ENCODE measurements at places on chromosomes 16 and 17. TPM values are rescaled to one million over a fixed set of nuclear protein-coding genes. Genes with fewer than 3 reads are reported as not detected.

- H3K36me3 ChIP-seq, result peaks cover 94% of the 10 kb centered on the region
- peak; percentile 60 for DNase-seq
These were observed 38.6 kb downstream of the SYNRG start for GRCh38 chr17:37570527-37571093.

DNA sequence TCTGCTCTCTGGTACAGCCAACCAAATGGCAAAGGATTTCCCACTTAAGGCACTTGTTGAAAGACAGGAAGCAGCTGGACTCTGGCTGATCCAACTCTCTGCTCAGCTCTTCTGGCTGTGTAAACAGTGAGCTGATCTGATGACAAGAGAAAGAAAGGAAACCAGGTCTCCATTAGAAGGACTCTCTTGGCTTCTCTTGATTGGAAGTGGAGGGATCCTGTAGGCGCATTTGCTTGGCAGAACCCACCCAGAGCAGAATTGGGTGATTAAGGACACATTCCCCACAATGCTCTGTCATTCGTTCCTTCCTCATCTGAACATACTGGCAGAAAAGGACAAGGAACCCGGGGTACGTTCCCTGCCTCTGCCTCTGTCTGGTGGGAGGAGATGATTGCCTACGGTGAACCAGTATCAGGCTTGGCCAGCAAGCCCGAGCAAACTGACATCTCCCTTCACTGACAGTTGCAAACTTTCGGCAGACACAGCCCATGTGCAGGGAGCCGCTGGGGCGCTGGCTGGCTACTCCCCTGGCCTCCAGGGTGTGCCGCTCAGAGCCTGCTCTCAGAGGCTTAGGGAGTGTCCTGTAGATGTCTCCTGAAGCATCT is 29.1 kb downstream of the LDHD start:
- H3K4me1 ChIP-seq, result peaks cover 32% of the 10 kb centered on the region
- H3K27me3 ChIP-seq, result no peaks in the 10 kb centered on the region
- H3K36me3 ChIP-seq, result no peaks in the 10 kb centered on the region

DNA sequence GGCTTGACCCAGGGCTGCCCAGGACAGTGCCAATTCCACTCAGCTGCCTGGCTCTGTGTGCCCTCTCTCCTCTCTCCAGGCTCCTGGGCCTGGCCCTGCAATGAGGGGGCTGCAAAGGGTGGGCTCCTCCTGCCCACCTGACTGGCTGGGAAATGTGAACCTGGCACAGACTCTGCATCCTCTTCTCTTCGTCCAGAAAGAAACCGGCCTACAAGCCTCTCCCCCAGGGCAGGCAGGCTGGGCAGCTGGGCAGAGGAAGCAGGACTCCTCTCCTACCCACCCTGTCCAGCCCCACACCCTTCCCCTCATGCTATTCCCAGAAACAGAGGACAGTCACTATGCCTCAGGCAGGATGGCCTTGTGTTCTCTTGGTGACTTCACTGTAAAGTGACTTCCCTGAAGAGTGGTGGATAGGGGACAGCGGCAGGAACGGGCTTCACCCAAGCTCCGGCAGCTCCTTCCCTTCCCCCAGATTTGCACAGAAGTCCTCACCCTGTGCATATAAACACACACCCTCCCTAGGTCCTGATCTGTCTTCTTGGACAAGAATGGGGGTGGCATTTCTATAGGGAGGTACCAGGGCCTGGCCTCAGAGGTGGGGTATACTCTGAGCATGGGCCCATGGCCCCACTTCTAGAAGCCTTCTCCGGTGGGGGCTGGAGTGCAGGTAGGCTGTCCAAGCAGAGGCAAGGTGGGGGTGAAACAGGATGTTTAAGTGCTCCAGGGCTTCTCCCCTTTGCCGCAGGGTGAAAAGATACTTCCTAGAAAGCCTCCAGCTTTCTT is 4.9 kb upstream of the STAT5A start:
- H3K4me3 ChIP-seq, result no peak overlapping the region
- H3K27ac ChIP-seq, result no peak overlapping the region
- DNase-seq, result peak; percentile 22

DNA sequence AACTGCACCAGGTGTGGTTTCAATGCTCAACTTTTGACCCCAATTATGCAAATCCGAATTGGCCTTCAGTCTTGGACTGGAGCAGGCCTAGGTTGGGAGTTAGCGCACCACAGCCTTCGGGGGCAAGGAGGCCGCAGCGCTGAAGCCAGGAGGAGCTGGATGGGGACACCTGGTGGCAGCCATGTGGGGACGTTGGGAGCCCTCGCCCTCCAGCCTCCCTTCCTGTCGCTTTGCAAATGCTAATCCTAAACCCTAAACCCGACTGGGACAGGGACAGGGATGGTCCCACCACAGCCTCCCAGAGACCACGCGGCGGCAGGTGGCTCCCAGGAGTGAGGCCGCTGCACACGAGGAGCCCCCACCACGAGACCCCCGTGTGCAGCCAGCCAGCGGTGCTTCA is 58.7 kb downstream of the KLHDC4 start:
- H3K36me3 ChIP-seq, result peaks cover 70% of the 10 kb centered on the region
- peaks cover 11% of the 10 kb centered on the region for H3K4me1 ChIP-seq

The DNAI2 gene
- total RNA-seq, result not detected

The NACA2 gene
- not detected for total RNA-seq

The NAT9 gene
- 25.8 TPM for total RNA-seq

All from stomach (tissue), 19 donors.